ENCODE measurements at places on chromosomes 3 and 15. TPM values are rescaled to one million over a fixed set of nuclear protein-coding genes. Genes with fewer than 3 reads are reported as not detected.

DNA sequence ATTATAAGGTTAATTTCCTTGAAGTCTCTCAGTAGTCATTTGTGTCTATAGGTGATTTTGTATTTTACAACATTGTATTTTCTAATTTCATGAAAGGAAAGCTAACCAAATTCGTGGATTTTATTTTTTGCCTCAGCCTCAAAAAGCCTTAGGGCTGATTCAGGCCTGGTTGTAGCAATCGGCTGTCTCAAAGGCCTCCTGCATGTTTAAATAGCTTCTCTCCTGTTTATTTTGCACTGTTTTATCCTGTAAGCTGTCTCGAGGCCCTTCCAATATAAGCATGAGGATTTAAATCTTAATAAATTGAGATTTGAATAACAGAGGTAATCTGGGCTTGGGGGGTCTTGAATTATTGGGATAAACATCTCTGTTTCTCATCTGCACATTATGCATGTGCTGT, 51.7 kb upstream of the ICE2 start:
- no peak for DNase-seq

PPM1M gene
- total RNA-seq: 9.5 TPM

PLAAT1 gene
- 2.4 TPM for total RNA-seq

TRPM1 gene
- 3.5 TPM for total RNA-seq

Measured in skin of body (tissue), 3 donors.